A549 treated with Hydrocortisone at 1 μM for 4 hours (cell line): ENCODE measurements at places on chromosomes 1 and 21. TPM values are rescaled to one million over a fixed set of nuclear protein-coding genes. Genes with fewer than 3 reads are reported as not detected.

SMPDL3B gene
- total RNA-seq = 1.3 to 1.6 TPM (median 1.4 TPM) in 5 replicates

ERICH3 gene
- total RNA-seq = not detected in 5 replicates

KCNN3 gene
- total RNA-seq = 0.01 to 0.03 TPM (median 0.02 TPM) in 4 of 5 replicates, not detected in the other

KRTAP11-1 gene
- total RNA-seq = not detected in 5 replicates
